ENCODE measurements at places on chromosomes 11 and 22. TPM values are rescaled to one million over a fixed set of nuclear protein-coding genes. Genes with fewer than 3 reads are reported as not detected.

DNA sequence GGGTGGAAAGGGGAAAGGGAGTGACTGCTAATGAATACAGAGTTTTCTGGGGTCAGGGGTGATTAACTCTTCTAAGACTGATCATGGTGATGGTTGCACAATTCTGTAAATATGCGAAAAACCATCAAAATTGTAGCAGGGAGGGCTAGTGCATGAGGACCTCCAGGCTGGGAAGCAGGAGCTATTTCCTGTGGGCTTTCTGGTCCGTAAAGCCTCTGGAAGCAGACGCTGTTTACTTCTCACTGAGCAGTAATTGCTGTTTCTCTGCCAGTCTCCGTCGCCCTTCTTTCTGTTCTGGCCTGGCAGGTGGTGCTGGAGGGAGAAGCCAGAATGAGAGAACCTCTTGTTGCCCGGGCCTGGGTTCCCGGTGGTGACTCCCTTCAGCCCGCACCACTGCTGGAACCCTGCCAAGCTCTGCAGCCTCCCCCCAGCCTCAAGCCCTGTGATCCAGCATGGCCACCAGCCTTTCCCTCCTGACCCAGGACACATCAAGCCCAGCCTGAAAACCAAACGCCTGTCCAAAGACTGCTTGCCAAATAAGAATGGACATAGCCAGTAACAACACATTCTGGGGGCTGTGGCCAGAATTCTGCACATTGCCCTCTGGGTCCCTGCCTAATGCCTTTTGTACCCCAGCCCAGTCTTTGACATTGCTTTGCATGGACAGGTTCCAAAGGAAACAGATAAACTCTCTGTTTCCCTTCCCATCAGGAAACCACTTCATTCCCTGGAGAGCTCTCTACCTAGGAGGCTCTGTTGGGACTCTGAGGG is 201.0 kb upstream of the NAV2 start:
- DNase-seq = peak; percentile 29

GRCh38 chr11:119365071-119365591 is 16.4 kb downstream of the USP2 start:
- DNase-seq = no peak

DNA sequence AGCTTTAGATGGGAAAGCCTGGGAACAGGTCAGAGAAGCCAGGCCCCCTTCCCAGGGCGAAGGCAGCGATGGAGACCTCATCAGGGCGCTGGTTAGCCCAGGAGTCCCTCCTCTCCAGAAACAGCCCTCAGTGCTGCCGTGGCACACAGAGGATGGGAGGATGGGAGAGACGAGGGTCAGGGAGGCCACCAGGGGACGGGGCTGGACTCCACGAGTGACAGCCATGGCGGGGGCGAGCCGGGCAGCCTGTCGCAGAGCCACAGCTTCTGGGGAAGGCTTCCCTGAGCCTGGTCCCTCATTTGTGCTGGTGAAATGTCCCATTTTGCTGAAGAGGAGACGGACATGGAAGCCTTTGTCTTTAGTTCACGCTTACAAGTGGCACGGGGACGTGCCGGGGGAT is 1390.5 kb downstream of the TBC1D22A start:
- DNase-seq = no peak

DNA sequence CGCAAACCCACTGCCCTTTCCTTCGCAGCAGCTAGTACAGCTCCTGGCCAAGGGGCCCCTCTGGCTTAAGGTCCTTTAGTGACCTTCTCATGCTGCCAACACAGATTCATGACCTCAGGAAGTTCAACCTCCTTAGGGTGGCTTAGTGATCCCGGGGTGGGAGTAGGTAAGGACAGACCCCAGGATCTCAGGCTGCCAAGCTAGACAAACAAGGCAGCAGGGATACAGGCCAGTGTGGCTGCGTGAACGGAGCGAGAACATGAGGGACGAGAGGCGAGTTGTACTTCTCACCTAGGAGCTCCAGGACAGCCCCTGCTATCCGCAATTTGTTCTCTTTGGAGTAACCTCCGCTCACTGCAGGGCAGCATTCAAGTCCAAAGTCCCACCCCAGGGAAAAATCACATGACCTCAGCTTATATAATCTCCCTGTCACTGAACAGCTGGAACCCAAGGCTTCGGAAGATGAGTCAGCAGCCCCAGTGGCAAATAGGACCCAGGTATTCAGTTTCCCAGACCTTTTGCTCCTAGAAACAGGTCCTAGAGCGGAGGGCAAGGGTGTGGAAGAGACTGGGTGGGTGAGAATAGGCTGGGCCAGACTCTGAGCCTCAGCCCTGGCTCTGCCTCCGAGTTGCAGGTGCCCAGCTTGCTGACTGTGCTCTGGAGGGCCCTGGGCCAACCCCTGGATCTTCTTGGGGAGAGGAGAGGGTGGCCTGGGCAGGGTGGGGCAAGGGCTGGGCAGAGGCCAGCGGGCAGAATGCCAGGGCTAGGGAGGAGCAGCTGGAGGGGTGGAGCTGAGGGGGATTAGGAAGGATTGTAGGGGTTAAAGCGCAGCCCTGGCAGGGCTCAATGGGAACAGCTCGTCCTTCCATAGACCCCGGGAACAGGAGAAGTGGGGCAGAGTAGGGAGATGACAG is 13.1 kb downstream of the USP2 start:
- DNase-seq = no peak

The DBX1 gene
- not detected for total RNA-seq

DNA sequence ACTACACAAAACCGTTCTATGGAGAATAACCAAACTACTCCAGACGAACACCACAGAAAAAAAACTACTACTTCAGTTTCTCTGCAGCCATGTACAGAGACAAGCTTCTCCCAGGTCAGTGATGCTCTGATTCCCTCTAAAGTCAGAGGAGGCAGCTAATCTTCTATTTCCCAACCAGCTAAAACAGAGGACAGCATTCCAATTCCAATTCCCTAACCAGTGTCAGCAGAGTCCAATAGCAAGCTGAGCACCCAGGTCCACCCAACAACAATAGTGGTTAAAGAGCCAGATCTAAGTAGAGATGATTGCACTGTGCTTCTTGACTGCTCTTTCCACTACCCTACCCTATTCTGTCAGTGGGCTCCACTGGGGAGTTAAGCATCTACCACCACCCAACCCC is 6.7 kb downstream of the XKR3 start:
- no peak for DNase-seq

- no peak for DNase-seq
These were observed 36.9 kb upstream of the CLPB start for GRCh38 chr11:72471005-72471898.

- no peak for DNase-seq
These were observed 580.5 kb upstream of the CHORDC1 start for GRCh38 chr11:90803366-90803765.

The SLC39A13 gene
- 97.7 TPM for total RNA-seq
